ENCODE measurements at places on chromosomes 4 and X.

DNA sequence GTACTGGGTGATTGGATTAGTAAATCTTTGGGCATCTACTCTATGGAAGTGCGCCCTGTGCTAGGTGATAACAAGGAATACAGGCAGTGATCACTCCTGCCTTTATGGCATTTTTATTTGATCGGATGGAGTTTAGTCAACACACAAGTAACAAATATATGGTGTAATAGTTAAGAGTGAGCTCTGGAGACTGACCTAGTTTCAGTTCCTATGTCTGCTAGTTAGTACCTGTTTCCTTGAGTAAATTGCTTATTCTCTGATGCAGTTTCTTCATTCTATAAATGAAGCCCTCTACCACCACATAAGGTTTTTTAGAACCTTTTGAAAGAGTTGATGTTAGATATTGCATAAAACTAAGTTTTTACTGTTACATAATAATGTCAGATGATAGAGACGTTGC lies 134.6 kb downstream of the KDM6A start:
- DNase-seq: no peak

DNA sequence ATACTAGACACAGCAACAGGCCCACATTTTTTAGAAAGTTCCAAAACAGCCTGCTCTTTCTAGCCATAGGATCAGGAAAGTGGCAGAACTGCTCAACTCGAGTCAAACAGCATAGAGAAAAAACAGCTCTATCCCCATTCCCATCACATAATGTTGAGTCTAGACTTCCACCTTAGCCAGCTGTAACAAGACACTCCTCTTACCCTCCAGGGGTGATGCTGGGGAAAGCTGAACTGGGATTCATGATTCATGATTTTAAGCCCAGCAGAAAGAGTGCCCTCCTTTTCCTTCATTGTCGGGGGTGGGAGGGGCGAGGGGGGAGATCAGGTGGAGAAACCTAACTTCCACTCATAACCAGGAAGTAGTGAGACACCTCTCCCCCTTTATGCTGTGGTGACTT lies 86.1 kb downstream of the CENPC start:
- no peak for DNase-seq

DNA sequence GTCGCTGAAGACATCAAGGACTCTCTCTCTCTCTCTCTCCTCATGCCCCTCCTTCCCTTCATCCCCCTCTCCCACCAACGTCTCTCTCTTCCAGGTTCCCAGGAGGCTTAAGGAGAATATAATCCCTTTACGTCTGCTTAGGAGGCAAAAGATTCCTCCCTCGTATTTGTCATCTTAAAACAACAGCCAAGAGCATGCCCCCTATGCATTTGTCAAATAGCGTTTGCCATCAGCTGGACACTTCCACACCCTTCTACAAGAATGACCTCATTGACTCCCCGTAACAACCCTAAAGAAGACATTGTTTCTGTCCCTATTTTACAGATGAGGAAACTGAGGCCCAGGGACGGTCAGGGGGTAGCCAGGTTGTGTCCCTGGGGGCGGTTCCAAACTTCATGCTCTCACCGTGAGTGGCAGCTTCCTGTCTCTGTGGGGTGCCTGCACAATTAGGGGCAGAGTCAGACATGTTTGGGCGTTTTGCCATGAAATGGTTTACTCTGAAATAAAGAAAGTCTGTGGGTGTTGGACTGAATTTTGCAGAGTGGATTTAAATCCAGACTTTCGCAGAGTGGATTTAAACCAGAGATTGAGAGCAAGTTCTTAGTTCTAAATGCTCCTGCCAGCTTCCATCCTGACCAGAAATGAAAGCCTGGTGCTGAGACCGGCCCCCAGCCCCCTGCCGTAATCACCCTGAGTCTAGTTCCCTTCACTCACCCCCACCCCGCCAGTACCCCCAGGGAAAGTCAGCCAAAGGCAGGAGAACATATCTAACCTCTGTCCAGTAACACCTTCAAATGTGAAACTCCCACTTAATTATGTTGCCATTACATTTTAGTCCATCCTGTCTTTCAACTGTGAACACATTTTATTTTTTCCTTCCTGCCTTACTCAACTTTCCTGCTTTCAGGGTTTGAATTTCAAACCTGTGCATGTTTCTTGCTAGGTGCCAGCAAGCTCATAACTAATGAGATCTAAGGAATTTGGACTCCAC lies 44.3 kb upstream of the TBL1X start:
- no peak for DNase-seq

DNA sequence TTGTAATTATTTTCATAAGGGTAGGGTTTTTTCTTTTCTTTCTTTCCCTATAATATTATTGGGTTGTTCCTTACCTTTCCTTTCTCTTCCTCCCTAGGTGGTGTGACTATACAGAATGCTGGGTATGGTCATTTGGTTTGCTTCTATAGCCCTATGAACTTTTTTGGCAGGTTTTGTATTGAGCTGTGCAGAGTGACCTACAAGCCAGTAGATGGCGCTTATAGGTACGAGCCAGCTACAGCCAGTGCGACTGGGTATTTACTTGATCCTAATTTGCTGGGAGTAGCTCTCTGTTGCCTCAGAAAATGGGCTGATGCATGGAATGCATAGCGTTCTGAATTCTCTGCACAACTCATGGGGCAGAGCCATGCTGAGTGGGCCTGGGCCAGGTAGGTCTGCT lies 423.3 kb downstream of the MAGEE1 start:
- DNase-seq: no peak

GRCh38 chrX:130085551-130086446 lies 24.5 kb downstream of the ELF4 start:
- DNase-seq: no peak

Measured in activated CD4-positive, alpha-beta T cell treated with anti-CD3 and anti-CD28 coated beads for 1 hour (primary cell).